Mammary epithelial cell (primary cell): ENCODE measurements at places on chromosomes 6 and 20.
A peak's percentile ranks its signal among the peaks of the same experiment; 100 is the strongest.

- DNase-seq: no peak
These were observed 185.5 kb upstream of the TNFAIP3 start for GRCh38 chr6:137681445-137682009.

GRCh38 chr6:151021896-151022295, 156.4 kb downstream of the MTHFD1L start:
- DNase-seq: no peak

DNA sequence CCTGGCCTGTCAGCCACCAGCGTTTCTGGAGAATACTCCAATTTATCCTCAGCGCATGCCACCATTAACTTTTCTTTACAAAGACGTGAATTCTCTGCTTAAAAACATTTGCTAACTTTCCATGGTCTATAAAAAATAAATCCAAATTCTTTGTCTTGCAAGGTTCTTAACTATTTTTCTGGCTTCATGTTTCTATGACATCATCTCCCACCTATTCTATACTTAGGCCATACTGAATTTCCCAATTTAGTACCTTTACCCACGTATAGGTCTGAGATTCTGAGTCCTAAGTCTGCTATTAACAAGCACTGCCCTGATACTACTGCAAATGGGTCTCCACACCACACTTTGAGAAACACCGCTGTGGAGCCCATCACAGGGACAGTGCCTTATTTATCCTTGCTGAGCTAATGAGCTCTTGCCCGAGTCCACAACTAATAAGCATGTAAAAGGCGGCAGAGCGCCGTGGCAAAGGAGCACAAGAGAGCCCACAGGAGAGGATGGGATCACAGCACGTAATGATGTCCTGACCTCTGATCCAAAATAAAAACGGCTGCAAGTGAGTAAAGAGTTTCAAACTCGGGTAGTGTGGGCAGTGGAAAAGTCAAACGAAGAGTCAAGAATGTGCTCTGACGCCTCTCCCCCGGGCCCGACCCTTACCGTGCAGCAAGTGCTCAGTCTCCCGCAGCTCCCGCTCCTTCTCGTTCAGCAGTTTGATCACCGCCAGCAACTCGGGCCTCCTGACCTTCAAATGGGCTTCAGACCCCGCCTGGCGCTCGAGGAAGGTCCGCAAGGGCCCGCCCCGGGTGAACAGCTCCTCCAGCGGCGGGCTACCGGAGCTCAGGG, 519 bp downstream of the MTRF1L start:
- DNase-seq: no peak

- DNase-seq: no peak
These were observed 2.5 kb downstream of the CNR1 start for GRCh38 chr6:88163616-88164015.

- no peak for DNase-seq
These were observed 91.2 kb upstream of the SCGN start for GRCh38 chr6:25560865-25561264.

GRCh38 chr20:56352345-56353055, 6.3 kb upstream of the FAM210B start:
- no peak for DNase-seq

DNA sequence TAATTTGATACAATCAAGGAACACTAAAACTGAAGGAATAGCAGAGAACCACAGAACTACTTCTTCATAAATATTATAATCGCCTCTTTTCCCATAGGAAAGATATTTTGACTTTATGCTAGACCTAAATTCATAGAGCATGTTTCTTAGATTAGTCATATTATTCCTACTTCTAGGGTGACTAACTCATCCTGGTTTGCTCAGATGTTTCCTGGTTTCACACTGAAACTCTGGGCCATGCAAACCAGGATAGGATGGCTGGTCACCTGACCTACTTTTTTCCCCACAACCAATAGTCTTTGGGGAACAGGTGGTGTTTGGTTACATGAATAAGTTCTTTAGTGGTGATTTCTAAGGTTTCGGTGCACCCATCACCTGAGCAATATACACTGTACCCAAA, 42.8 kb downstream of the MMS22L start:
- DNase-seq: peak; percentile 59

- DNase-seq: no peak
These were observed 47.8 kb downstream of the GFOD1 start for GRCh38 chr6:13439644-13440043.

GRCh38 chr6:133811557-133811956, 77.4 kb upstream of the TCF21 start:
- no peak for DNase-seq

DNA sequence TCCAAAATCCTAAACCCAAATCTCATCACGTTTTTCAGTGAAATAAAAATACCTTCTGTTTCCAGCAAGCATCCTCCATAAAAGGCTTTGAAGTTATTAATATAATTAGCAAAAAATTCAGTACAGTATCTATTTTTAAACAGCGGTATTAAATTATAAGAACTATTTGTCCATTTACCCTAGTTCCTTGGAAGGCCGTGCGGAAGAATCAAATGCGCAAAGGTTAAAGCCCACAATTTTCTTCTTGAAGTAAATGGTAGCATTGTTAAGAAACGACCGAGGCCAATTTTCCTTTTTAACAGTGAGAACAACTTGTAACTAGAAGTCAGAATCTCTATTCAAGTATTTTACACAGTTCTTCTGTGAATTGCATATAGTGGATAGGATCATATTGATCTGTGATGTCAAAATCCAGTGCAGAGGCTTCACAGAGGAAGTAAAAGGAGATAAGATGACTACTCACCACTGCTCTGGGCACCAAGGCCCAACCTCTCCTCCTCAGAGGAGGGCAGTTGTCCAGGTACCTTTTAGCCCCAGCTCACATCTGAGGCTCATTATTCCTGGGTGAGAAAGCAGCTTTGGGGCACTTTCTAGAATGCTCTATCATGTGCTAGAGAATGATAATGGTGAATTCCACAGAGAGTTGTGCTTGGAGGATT, 36.3 kb downstream of the TNFAIP3 start:
- DNase-seq: no peak

DNA sequence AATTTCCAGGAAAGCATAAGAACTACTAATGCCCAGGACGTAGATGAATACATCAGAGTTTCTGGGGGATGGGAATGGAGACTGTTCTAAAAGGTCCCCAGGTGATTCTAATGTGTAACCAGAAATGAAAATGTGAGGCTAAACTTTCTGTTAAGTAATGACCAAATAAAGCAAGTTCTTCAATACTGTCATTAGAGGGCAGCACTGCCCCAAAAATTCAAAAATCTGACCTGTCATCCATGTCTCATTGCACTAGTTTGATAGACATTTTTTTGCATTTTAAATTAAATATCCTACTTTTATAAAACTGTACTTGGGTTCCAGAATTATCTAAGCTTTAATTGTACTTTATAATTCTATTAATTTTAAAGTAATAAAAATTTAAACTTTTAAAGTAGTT, 94.9 kb downstream of the RFX6 start:
- peak; percentile 30 for DNase-seq

- DNase-seq: no peak
These were observed 66.7 kb upstream of the ZNF217 start for GRCh38 chr20:53660078-53660909.

DNA sequence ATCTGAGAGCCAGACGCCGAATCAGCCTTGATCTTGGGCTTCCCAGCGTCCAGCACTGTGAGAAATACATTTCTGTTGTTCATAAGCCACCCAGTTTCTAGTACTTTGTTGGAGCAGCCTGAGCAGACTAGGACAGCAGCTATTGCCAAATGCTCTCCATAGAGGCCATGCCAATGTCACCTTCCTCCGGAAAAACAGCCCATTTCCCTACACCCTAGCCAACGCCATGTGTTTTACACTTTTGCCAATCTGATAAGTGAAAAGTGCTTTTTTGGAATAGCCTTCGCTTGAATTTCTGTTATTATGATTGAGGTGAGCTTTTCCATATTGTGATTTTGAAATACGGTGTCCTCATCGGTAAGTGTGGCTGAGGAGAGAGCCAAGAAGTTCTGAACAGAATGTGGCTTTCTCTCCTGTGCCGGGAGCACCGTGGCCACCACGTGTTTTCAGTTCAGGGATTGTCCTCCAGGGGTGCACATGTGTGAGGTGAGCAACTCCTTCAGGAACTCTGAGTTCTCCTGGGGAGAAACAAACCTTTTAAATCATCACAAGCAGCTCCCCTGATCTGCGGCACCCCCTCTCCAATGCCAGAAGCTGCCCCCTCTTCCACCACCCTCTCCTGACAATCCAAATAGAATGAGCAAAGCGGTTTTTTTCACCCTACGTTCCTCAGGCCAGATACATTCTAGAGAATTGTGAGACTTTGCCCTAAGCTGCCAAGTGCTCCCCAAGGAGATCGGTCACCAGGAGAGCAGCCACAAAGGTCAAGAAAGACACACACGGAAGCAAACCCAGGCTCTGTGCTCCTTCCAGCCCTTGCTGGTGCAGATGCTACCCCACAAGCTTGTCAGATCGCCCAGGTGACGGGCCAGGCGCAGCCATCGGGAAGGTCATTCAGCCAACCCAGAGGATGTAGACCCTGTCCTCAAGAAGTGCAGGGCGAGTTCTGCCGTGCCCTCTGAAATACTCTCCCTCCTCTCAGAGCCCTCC, 36.0 kb downstream of the TAF8 start:
- DNase-seq: no peak

DNA sequence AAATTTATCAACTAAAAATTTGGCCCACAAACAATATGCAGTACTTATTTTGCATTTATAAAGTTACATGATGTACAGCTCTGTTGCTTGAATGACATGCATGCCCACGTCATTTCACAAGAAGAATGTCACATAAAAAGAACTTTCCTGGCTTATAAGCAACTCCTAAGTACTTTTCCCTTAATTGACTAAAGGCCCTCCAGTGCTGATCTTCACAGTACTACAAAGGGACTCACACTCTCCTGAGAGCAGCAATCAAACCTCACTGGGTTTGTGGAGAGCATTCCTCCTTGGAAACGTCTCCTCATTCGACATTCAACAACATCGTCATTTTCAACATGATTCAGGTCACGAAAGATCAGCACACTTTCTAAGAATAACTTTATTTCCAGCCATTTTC, 111.1 kb downstream of the IPCEF1 start:
- DNase-seq: no peak

GRCh38 chr6:85600713-85601313, 7.2 kb upstream of the SNX14 start:
- DNase-seq: no peak

- no peak for DNase-seq
These were observed 262.3 kb upstream of the PLN start for GRCh38 chr6:118285791-118286190.

- no peak for DNase-seq
These were observed 100.3 kb downstream of the EDN3 start for GRCh38 chr20:59400708-59401107.

DNA sequence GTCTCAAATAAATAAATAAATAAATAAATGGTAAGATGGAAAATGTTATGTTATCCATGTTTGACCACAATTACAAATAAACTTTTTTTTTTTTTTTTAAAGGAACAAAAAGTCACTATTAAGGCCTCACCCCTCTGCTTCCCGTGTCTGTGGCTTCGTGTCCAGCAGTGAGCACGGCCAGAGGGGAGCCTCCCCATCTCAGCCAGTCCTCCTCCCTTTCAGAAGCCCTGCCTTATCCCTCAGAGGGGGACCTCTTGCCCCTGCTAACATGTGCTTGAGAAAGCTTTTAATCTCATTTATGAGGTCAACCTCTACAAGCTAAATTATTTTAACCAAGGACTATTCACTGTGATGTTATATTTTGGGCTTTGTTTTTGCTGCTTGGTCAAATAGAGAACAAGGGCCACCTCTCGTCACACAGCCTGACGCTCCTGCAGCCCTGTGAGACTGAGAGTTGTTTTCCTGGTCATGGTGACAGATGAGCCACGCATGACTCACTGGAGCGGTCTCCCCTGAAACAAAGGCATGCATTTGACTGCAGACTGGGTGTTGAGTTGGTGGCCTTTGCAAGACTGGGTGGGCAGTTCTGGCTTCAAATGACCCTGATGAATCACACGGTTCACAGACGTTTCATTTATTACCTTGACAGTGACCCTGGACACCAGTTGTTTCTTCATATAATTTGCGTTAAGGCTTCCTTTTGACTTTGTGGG, 131.8 kb downstream of the TIAM2 start:
- DNase-seq: peak; percentile 78

DNA sequence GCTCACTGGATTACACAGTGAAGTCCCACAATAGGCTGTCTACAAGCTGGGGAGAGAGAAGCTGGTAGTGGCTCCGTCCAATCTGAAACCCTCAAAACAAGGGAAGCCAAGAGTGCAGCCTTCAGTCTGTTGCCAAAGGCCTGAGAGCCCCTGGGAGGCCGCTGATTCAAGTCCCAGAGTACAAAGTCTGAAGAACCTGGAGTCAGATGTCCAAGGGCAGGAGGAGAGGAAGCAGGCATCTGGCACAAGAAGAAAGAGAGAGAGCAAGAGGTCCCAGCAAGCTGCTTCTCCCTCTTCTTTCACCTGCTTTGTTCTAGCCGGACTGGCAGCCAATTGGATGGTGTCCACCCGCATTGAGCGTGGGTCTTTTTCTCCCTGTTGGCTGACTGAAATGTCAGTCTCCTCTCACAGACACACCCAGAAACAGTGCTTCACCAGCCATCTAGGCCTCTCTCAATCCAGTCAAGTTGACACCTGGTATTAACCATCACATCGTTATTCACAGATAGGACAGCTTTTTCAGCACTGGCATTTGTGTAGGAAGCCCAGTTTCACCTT, 51.2 kb downstream of the CRYBG1 start:
- DNase-seq: no peak
